HS-5 (cell line): ENCODE measurements at places on chromosomes 4 and X.

GRCh38 chr4:74378573-74378972 is 13.6 kb downstream of the EREG start:
- no peak for DNase-seq

DNA sequence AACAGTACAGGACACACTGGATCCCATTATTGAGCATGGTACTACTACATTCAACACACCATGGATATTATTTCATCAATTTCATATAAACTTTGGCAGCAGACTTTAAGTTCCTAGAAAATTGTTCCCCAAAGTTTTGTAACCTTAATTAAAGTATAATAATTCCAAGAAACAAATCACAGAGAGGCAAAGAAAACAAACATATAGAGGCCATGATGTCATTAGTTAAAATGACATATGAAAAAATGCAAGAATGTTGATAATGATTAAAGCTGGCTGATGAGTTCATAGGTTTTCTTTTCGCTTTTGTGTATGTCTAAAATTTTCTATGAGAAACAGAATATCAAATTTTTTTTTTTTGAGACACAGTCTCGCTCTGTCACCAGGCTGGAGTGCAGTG is 26.8 kb downstream of the LRBA start:
- DNase-seq: no peak

DNA sequence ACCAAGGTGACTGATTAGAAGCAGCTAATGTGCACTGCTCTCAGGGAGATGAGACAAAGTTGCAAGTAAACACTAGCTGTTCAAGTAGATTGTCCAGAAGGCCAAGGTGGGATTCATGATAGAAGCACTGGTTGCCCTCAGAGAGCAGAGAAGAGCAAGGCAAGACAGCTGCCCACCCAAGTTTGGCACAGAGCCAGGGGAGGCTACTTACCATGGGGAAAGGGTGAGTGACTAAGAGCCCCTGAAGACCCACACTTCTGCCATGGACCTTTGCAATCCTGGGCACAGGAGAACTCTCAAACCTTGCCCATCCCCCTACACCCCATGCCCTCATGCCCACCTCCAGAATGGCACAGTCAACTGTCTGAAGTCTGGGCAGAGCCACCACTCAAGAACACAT is 68.3 kb downstream of the SPIN4 start:
- DNase-seq: no peak

DNA sequence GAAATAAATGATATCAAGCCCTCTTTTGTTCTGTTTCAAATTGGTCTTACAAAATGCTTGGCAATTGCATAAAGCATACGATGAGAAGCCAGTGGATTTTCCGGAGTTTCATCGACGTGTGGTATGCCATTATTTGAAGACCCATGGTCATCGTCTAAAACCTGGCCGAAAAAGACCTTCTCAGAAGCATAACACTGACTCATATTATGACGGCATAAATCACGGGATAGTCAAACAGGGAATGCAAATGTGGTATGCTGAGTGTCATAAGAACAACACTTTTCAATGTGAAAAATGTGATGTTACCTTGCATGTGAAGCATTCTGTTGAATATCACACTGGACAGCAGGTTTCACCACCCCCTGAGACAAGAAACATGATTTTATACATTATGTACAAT is 695.2 kb downstream of the GRXCR1 start:
- no peak for DNase-seq

GRCh38 chrX:1416327-1416784 is 24.4 kb upstream of the SLC25A6 start:
- DNase-seq: no peak

DNA sequence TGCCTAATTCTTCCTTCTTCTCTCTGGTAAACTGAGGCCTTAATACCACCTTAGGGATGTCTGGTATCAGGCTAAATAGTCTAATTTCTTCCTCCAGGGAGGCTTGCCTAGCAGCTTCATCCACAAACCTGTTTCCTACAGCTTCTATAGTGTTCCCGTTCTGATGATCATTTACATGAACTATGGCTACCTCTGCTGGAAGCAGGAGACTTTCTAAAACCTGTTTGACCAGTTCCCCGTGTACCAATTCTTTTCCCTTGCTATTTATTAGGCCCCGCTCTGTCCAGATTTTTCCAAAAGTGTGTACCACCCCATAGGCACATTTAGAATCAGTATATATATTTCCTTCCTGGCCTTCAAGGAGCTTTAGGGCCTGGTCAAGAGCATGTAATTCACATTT is 5.8 kb upstream of the USP38 start:
- no peak for DNase-seq

DNA sequence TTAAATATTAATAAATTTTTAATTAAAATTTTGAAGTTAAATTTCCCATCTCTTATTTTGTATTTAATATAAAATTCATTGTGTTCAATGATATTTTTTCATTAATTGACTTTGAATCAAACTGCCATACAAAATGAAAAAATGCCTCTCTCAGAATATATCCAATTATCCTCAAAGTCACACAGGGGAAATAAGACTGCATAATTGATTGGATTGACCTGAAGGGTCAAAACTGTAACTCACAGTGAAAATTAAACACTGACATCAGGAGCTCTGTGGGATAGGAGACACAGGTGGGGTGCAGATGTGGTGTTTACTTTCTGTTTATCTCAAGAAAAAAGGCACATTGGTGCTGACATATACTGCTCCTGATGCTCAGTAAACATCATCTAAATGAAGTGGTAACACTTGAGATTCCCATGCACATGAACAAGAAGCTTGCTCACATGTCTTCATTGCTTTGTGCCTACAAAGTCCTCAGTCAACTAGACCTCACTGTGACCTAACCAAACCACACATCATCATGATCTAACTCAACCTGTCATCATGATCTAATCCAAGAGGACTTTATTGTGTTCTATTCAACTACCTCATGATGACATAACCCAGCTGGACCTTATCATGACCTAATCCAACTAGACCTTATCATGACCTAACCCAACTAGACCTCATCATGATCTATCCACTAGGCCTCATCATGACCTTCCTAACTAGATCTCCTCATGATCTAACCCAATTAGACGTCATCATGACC is 83.7 kb downstream of the DHRSX start:
- DNase-seq: no peak

DNA sequence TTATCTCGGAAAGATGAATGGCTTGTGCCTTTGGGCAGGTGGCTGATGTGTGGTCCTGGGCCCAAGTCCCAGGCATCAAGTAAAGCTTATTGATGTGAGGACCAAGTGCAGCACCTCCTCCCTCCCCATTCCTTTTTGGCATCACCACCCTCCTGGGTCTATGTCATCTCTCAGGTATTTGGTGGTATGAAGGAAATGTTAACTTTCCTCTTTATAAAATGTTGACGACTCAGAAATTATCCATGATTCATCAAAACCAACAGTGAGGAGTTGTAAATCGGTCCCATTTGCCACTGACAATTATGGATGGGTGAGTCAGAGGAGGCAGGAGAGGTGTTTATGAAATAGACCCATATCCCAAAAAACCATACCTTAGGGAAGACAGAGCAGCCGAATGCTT is 229.4 kb upstream of the GATB start:
- DNase-seq: peak; percentile 87

- no peak for DNase-seq
These were observed 951 bp downstream of the SH3BP2 start for GRCh38 chr4:2793586-2794485.

- DNase-seq: no peak
These were observed 405.0 kb downstream of the BCOR start for GRCh38 chrX:39692796-39693195.

DNA sequence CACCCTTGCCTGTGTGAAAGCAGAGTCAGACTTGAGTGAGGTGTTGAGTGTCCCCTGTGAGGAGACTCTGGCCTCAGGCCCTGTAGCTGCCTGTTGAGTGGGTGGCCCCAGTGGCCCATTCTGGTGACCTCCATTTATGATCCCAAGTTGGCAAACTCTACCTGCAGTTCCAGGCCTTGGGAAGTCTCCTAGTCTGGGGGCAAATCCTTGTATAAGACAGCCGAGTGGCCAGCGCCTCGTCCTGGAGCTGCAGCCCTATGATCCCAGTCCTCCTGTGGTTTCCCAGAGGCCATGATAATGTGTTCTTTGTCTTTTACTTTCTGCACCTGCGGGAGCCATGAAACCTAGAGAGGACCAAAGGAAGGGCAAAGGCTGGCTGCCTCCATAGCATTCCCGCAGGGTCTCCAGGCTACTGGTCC is 58.7 kb downstream of the NBDY start:
- DNase-seq: no peak

DNA sequence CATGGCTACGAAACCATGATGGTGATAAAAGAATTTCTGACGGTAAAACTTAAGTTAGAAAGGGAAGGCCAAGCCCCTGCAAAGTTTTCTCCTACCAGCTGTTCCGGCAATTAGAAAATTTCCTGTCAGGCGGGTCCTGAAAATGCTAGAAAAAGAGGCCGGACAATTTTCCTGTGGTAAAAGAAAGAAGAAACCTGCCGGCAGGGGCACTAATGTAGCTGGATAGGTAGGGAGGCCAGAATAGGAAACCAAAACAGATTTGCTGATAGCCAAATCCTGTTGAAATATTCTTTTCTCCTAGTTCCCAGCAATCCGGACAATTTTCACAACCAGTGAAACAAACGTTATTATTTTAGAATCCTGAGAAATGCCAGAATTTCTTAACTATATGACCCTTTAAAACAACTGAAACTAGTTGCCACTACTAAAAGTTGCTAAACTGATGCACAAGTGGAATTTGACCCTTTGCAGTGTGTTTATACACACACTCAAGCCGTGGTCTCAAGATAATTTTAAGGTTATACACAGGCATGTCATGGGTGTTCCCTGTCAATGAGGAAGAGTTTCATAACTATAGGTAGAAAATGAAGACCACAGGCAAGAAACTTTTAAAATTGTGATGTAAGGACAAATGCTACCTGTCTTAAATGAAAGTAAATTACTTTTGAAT is 47.7 kb downstream of the RPS6KA3 start:
- no peak for DNase-seq

GRCh38 chr4:46656071-46656470 is 253.0 kb downstream of the COX7B2 start:
- DNase-seq: no peak

DNA sequence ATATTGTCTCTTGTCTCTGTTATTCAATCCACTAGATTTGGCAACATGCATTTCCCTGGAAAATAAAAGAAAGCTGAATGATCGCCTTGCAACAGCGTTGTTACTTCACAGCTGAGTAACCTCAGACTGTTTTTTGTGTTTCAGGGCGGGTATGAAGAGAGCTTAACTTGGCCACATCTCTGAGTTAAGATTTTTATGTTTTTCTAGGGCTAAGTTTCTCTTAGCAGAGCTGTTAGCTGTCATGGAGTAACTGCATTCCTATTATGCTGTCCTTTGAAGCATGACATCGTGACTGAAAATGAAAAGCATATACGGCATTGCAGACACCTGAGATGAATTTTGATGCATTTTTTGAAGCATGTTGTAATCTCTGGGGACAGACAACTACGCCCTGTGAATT is 1798.9 kb downstream of the PCDH7 start:
- DNase-seq: no peak

GRCh38 chr4:3427706-3428446 is 13.9 kb upstream of the HGFAC start:
- no peak for DNase-seq

GRCh38 chr4:82613121-82613520 is 51.3 kb upstream of the TMEM150C start:
- DNase-seq: no peak

DNA sequence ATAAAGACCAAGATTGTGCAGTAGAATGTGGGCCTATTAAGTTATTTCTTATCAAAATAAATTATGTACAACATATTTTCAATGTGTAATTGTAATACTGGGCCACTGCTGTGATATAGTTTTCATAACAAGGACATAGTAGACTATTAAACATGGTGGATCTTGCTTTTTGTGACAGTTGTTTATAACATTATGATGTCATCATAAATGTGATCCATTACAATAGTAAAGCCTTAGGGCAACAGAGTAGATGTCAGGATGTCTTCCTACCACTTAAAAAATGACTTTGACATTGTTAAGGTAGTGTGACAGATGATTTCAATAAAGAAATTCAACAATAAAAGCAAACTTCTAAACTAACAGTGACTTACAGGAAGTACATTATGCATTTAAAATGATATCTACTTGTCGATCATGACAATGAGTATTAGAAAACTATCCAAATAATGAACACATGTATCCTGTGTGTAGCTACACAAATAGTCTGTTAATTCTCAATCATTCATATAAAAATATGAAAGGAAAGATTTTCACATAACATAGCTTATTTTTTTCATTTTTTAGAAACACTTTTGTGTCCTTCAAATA is 5.3 kb upstream of the AGA start:
- no peak for DNase-seq

DNA sequence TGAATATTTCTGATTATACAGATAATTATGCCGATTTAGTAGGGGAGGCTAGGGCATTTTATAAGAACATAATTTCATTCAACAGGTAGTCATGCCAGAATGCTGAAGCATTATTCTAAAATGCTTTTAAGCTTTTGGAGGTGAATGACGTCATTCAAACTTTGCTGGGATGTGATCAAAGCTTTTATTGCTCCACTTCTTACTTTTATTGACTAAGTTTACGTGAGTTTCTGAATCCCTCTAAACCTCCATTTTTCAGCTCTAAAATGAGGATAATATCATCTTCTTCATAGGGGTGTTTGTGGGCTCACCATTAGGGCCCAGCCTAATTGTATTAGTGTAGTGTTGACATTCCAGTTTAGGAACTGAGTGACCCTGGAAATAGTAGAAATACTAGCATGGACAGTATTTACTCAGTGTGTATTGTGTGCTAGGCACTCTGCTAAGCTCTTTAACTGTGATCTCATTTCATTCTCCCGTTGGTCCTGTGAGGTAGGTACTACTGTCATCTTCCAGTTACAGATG is 3.0 kb downstream of the WWC2 start:
- no peak for DNase-seq

GRCh38 chr4:188370777-188371176 is 231.5 kb downstream of the TRIML1 start:
- DNase-seq: no peak

GRCh38 chr4:143188136-143189088 is 3.7 kb downstream of the USP38 start:
- no peak for DNase-seq

DNA sequence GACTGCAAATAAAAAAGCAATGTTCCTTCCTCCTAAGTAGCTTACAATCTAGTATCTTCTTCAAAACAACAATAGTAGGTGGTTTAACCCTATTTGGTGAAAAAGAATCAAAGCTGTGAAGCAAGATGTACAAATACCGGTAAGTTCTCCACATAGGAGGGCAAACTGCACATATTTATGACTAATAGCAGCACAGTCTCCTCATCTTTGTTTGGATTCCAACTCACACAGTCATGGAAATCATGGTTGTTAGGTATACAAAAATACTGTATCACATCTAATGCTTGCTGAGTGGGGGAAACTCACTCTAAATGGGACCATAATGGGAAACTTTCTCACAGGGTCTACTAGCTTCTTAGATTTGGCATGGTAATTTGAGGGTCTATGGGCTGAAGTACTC is 597.2 kb downstream of the INPP4B start:
- DNase-seq: peak; percentile 10

DNA sequence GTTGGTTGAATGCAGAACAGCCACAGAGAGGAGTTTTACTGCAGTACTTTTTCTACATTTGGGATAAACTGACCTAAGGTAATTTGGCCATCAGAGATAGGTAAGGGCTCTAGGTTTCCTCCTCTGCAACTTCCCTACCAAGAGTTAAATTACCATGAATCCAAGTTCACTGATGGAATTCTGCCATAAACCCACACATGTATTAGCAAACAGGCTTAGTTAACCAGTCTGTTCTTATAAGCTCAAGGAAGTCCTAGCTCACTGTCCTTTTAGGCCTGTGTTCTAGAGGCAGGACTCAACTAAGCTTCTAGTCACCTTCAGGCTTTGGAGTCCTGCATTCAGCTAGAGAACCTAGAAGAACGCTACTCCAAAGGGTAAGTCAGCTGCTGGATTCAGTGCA is 4.0 kb downstream of the FAM114A1 start:
- DNase-seq: no peak
